Myometrial cell (primary cell): ENCODE measurements at places on chromosomes 16 and 17. TPM values are rescaled to one million over a fixed set of nuclear protein-coding genes. Genes with fewer than 3 reads are reported as not detected.

The SDR42E2 gene
- total RNA-seq: not detected in 2 replicates

The SPATA22 gene
- total RNA-seq: 0.71 TPM in 1 of 2 replicates, not detected in the other

The PRM1 gene
- not detected in 2 replicates for total RNA-seq

The TMIGD1 gene
- total RNA-seq: not detected in 2 replicates

The PDE6G gene
- total RNA-seq: 1.2 and 3.2 TPM in 2 replicates
